SW480 (cell line): ENCODE measurements at places on chromosomes 12 and 14.

GRCh38 chr12:12327802-12328201 lies 22.2 kb downstream of the MANSC1 start:
- DNase-seq: peak; percentile 77

DNA sequence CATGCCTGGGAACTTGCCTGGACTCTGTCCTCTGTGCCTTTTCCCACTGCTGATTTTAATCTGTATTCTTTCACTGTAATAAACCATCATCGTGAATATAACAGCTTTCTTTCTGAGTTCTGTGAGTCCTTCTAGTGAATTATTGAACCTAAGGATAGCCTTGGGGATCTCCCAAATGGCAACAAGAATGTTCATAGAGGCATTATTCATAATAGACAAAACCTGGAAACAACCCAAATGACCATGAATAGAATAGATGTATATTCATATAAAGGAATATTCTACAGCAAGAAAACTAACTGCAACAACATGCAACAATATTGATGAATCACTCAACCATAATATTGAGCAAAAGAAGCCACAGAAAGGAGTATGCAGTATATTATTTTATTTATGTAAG lies 44.7 kb upstream of the CEP83 start:
- no peak for DNase-seq

GRCh38 chr14:104928391-104929133 lies 3.9 kb downstream of the PLD4 start:
- no peak for DNase-seq

GRCh38 chr12:5720381-5721005 lies 224.6 kb downstream of the ANO2 start:
- DNase-seq: no peak

DNA sequence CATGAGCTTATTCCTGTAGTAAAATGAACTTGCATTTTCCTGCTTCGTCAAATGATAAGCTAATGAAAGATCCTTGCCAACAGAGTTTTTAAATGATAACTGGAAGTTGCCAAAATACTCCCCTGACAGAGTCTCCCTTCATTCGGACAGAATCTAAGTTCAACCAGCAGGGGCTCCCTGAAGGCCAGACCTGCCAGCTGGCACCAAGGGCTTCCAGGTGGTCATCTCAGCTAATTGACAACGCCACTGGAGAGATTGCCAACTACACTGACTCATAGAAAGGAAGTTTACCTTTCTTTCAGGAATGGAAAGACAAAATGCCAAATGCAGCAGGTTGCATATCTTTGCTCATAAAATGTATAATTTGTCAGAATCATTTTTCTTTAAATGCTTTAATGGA lies 462.8 kb downstream of the GXYLT1 start:
- no peak for DNase-seq

GRCh38 chr14:47675466-47676314 lies at the start of gene MDGA2:
MDGA2 (minus strand) TSS chr14:47675605.
- no peak for DNase-seq

- no peak for DNase-seq
Observed at GRCh38 chr14:94649543-94650443, 37.6 kb downstream of the SERPINA3 start.

DNA sequence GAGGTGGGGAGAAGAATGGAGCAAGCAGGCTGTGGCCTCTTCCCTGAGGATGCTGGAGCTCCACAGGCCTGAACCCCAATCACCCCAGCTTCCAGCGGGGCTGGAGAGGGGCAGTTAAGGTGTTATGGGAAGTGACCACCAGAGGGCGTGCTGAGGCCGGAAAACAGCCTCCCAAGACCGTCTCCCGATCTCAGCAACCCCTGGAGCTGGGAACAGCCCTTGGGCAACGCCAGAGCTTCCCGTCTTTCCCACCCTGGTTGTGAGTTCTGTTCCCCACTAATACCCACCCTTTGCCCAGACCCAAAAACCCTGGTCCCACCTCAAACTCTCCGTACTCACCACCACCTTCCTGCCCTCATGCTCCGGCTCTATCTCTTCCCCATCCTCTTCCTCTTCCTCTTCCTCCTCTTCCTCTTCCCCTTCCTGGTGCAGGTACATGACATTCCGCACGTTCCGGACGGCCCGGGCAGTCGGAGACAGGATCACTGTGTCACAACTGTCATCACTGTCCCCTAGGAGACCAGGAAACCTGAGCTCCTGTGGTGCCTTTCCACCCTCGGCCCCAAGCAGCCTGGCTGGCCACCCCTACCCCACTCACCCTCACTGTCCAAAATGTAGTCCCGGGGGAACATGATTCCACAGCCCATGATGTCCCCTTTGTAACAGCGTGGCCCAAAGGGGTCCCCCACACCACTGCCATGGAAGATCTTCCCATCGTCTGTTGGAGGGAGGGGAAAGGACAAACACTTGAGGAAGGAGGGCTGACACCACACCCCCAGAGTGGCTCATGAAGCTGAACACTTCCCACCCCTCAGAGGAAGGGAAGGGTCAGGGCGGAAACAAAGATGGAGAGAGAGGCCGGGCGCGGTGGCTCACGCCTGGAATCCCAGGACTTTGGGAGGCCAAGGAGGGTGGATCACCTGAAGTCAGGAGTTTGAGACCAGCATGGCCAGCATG lies 12.9 kb downstream of the SPRYD3 start:
- peak; percentile 78 for DNase-seq

DNA sequence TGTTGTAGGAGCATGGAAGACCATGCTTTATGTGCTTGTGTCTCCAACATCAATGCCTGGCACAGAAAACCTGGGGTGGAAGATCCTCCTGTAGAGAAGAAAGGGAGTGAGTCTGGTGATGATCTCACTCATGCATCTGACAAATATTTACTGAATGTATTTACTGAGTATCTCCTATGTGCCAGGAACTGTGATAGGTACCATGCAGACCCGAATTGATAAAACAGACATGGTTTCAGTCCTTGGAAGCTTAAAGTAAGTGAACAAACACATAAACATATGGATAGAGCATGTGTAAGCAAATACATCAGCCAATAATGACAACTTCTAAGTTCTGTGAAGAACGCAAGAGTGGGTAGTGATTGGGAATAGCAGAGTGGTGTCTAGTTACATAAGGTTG lies 117.0 kb upstream of the CCDC198 start:
- DNase-seq: no peak

- no peak for DNase-seq
Observed at GRCh38 chr14:100038065-100038464, 27.2 kb upstream of the EVL start.

DNA sequence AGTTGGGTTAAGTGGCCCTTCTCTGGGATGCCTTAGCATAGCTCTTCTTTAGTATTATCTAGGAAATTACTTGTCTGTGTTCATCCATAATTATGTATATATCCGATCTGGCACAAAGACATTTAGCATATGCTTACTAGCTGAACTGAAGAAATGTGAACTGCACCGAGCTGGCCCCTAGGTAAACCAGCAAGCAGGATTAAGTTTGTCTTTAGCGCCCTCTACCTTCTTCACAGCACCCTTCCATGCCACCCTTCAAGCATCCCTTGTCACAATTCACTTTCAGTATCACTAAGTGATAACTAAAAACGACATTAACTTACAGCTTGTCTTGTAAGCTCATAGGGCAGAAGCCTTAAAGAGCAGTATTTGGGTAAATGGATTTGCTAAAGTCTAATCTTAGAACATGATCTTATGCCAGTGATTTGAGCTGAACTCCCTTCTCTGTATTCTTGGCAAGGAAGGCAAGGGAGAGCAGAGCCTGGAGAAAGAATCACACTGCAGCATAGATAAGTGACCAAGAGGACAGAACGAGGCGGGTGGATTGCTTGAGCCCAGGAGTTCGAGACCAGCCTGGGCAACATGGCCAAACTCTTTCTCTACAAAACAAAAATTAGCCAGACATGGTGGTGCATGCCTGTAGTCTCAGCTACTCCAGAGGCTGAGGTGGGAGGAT lies 2.6 kb upstream of the HAL start:
- DNase-seq: peak; percentile 52

- DNase-seq: peak; percentile 5
Observed at GRCh38 chr12:43988838-43989560, 153.1 kb downstream of the TMEM117 start.

DNA sequence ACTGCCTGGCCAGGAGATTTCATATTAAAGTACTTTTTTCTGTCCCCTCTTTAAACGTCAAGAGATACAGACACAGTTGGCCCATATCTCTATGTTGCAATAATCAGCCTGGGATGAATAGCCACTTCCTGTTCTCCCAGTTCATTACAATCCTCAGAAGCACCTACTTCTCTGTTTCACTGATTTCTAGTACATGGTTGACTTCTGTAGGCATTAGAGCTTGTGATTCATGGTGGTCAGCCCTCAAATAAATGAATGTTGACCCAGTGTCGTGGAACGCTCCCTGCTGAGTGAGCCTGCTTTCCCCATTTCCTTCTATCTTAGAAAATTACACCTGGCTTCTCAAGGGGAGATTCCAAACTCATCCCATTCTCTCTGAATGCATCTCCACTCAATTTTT lies 416.7 kb downstream of the PDZRN4 start:
- no peak for DNase-seq

DNA sequence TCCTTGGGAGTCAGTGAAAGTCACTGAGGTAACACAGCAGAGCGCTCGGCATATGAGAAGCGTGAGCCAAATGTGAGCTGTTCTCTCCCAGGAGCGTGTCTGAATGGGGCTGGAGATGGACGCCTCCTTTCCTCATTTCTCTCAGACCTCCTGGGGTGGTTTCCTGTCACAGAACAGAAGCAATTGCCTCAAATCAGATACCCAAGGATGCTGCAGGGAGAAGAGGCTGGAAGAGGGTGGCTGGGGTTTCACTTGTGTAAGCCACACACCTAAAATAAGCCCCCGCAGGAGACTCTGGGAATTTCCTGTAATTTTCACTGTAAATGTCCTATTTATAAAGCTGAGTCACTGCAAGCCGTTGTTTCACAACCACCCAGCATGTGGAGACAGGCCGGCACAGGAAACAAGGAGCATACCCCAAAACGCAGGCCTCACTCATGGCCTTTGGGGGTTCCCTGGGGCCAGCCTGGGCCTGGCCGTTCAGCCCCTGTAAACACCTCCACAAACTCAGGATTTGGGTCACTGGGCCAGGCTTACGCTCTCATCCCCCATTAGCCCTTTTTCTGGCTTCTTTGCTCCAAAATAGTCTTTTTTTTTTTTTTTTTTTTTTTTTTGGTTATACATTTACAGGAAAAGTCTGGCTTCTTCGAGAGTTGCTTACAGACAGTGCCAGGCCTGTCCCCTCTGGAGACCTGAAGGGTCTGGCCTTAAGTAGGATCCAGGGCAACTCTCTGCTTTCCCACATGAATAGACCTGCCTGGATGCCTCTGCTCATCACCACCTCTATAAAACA lies 55.3 kb downstream of the VCPKMT start:
- DNase-seq: peak; percentile 50

- DNase-seq: no peak
Observed at GRCh38 chr14:22517117-22517720, 71.8 kb downstream of the DAD1 start.
